ENCODE measurements at places on chromosomes 13 and 19.

DNA sequence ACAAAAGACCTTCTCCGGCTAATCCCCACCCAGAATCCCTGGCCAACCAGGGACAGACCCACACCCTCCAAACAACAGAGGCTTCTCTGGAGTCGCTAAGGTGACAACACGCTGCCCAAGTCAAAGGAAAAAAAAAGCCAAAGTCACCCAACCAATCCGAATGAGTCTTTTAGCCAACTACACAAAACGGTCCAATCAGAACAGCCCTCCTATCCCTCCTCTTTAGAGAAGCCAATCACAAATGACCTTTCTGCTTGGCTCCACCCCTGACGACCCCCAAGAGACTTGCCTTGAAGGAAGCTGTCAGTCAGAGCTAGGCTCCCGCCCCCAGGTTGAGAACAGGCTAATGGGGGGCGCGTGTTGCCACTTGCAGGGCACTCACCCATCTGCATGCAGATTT is 6.6 kb upstream of the FBXW9 start:
- DNase-seq = peak; percentile 84

DNA sequence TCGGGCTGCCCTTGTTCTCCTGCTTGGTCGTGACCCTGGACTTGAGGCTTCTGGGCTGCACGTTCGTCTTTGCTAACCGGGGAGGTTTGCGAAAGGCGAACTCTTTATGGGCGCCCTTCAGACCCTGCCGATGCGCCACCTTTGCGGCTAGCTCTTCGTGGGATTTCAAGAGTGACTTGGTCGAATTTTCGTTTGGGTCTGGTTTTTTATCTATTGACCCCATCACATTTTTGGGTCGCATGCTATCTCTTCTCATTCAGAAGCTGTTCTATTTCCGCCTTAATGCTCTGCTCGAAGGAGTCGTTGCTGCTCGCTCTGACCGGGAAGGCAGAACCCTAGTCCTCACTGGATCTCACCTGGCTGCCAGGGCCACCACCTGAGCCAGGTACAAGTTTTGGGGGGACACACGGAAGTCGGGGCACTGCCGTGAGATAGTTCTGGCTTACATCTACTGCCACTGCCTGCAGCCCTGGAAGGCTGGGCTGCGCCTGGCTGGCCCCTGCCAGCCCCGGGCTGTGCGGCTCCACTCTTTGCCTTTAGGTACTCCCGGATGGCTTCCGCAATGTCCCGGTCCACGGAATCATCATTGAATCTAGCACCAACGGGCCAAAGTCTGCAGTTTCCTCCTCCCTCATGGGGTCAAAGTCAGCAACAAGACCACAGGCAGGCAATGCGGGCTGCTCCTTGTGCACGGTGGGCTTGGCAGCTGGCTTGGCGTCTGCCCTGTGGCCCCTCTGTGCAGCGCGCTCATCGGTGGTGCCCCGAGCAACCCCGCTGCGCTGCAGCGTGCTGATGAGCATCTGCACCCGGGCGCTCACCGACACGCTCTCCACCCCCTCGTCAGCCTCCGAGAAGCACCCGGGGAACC is 16.2 kb downstream of the RB1 start:
- no peak for DNase-seq

DNA sequence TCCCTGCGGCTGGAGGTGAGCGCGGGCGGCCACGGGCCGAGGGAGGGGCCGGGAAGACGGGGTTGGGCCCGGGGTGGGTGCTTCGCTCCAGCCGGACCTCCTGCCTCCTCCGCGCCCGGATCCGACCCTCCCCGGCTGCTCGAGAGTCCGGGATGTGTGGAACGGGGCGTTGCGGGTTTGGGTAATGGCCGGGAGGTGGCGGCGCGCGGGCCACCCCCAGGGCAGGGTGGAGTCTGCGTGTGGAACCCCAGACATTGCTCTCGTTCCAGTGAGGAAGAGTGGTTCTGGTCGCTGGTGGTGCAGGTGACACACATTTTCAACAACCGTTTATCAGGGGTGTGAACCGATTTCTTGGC is 38.8 kb downstream of the ARHGEF7 start:
- DNase-seq = no peak

GRCh38 chr13:28622286-28622685 is 36.6 kb upstream of the POMP start:
- DNase-seq = no peak

GRCh38 chr13:106774621-106775020 is 206.7 kb upstream of the ARGLU1 start:
- no peak for DNase-seq

- DNase-seq = no peak
Measured at GRCh38 chr19:5477451-5478215, 22.4 kb downstream of the ZNRF4 start.

- DNase-seq = no peak
Measured at GRCh38 chr19:51566489-51567100, 4.5 kb upstream of the ZNF175 start.

GRCh38 chr19:24057144-24057543 is 29.8 kb upstream of the ZNF254 start:
- DNase-seq = no peak
